ENCODE measurements at places on chromosomes 13 and 19.
A peak's percentile ranks its signal among the peaks of the same experiment; 100 is the strongest.

- DNase-seq: no peak
These were observed 57.2 kb upstream of the C1QTNF9 start for GRCh38 chr13:24252136-24252535.

GRCh38 chr19:49645592-49645991 is 3.6 kb downstream of the SCAF1 start:
- DNase-seq: no peak

GRCh38 chr13:74388626-74389025 is 254.4 kb upstream of the KLF12 start:
- DNase-seq: no peak

- peak; percentile 49 for DNase-seq
These were observed 32.7 kb downstream of the MBNL2 start for GRCh38 chr13:97254816-97255215.

DNA sequence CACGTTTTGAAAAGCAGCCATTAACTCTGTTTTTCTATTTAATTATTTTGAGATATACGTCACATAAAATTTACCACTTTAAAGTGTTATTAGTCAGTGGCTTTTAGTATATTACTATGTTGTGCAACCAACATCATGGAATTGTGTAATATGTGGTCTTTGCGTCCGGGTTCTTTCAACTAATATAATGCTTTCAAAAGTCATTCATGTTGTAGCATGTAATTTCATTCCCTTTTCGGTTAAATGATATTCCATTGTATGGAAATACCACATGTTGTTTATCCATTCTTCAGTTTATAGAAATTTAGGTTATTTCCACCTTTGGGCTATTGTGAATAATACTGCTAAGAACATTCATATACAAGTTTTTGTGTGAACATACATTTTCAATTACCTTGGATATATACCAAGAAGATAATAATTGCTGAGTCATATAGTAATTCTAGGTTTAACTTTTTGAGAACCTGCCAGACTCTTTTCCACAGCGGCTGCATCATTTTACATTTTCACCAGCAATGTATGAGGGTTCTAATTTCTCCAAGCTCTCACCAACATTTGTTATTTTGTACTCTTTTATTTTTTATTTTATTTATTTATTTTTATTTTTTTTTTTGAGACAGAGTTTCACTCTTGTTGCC is 28.1 kb upstream of the CLDN10 start:
- no peak for DNase-seq

DNA sequence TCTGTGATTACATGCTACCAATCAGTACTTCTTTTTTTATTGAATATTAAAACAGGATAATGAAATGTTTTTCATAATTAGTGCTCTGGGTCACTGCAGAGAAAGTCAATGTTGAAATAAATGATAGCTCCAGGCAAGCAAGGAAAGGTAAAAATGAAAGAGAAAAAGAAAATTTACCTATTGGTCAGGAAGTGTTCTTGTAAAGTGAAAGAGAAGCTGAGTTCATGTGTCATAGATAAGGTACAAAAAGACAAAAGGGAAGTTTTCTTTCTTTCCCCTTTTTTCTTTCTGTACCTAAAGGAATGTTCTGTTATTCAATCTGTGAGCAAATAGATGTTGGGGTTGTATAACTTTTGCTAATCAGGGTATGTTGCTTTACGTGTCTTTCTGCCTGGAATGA is 197.0 kb downstream of the PCDH9 start:
- DNase-seq: no peak

- no peak for DNase-seq
These were observed 7.5 kb downstream of the CARD8 start for GRCh38 chr19:48248081-48248833.

GRCh38 chr19:3366753-3367627 is 607 bp downstream of the NFIC start:
- no peak for DNase-seq

GRCh38 chr19:39196320-39196719 is 444 bp upstream of the NCCRP1 start:
- no peak for DNase-seq

DNA sequence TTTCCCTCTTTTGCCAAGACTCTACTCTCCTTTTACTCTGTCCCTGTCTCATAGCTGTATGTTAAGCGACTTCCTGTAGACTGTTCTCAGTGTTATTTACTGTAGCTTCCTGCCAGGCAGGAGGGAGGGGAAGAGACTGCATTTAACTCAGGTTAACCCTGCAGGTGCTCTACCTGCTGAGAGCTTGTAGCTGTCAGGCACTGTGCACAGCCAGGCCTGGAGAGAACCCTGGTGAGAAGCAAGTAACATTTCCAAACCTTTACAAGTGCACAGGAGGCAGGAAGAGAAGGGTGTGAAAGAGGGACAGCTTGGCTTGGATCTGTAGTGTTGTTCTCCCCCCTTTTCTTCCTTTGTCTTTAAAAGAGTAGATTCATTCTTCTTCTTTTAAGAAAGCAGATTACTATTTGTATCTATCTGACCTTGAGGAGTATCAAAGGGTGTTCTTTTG is 167.1 kb downstream of the LMO7 start:
- DNase-seq: no peak

GRCh38 chr19:1969176-1970002 is 28.4 kb downstream of the CSNK1G2 start:
- DNase-seq: no peak

GRCh38 chr13:101499406-101499805 is 46.9 kb downstream of the ITGBL1 start:
- peak; percentile 54 for DNase-seq

DNA sequence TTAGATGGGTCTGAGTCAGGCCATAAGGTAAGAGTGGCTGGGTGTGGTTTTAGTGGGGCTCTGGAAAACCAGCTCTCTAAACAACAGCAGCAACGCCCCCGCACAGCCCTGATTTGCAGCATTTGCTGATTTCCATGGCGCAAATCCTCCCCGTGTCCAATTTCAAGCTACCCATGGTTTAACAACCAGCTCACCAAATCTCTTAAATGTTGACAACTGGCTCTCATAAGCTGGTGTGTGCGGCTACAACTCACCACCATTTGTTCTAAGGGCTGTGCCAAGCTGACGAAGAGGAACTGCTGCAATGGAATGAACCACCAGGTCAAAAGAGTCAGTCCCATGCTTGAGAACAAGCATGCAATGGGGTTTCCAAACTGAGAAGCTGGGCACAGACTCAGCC is 22.9 kb downstream of the PARP4 start:
- no peak for DNase-seq
